CD4-positive, alpha-beta T cell treated with Interleukin-21 for 1 hour (primary cell): ENCODE measurements at places on chromosomes 7 and 10.

DNA sequence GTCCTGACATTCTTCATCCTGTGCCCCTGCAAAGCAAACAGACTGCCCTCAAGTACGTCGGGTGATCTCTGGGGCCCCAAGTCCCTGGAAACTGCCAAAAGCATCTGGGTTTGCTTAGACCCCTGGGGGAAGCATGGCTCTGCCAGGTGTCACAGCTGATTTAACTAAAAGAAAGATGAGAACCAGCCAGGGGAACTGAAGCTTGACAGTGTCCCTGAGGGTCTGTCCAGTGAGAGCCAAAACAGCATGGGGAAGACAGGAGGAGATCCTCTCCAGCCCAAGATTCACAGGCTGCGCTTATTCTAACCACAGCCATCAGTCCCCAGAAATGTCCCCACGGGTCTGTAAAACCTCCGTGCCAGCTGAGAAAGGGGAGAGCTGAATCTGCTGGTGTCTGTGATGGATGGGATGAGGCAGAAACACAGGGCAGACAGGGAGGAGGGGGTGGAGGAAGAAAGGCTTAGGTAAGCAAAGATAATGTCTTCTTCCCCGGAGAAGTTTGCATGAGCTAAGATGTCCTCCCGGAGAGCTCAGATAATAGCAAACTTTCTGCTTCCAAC is 21.3 kb downstream of the CCDC3 start:
- no peak for DNase-seq

GRCh38 chr10:133293810-133294119 is 14.9 kb downstream of the TUBGCP2 start:
- DNase-seq, result no peak

DNA sequence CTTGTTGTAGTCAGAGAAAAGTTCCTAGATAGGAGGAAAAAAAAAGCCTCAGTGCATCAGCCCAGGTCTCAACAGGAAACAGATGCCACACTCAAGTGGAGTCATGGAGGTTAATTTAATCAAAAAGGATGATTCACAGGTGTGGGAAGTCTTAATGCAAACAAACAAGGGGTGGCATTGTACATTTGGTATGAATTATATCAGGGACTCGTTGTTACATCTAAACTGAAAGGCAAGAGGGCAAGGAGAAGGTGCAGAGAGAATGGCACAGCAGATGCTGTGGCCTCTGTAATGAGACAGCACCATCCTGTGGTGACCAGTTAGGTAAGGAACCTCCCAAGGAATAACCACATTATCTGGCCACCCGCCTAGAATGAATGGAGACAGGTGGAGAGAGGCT is 133.7 kb downstream of the PTPRZ1 start:
- no peak for DNase-seq

DNA sequence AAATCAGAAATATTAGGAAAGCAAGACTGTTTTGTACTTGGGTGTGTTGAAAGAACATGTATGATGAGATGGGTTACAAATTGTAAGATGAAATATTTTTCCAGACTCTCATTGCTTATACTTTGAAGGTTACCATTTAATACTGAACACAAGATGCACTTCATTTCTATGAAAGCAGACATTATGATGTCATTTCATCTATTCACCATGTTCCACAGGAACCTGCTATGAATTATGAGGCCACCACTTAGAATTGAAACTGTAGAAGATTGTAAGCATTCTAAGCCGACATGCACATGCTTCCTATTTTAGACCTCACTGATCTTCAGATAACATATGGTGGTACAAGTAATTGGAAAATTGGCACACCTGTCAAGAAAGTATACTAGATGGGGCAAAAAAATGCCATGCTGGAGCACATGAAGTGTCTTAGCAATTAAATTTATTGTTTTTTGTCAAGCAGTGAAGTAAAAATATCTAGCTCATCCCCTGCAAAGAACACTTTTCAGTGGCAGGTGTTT is 195.0 kb downstream of the PHF14 start:
- DNase-seq, result no peak

DNA sequence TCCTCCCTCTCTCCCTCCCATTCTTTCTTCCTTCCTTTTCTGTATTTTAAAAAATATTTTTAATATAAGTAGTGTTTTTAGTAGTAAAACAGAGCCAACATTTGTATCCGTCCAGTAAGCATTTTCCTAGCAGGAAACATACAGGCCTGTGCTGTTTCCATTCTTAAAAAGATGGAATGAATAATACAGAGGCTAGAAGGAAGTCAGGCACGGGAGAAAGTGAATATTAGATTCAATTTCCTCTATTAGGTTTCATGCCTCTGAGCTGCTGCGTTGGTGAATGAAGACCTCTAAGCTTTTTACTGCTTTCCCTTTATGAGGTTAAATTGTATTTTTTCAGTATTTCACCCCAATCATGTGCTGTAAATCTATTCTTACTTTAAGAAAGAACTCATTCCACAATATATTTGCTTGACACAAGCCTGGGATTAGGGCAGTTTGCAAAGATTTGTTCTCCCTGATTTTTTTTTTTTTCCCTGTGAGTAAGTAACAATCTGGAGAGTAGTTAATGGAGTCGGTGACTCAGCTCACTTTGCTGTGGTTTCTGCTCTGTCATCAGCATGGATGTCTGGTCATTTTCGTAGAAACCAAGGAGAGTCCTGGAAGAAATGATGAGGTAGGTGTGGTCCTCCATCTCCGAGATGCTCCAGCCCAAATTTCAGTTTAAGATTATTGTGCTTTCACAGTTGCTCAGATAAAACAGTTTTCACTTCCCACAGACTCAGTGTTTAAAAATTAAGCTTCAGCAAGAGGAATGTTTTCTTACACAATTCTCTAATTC is 76.1 kb upstream of the PITRM1 start:
- DNase-seq, result no peak

- DNase-seq, result no peak
Observed at GRCh38 chr10:114327537-114328440, 76.5 kb downstream of the AFAP1L2 start.

DNA sequence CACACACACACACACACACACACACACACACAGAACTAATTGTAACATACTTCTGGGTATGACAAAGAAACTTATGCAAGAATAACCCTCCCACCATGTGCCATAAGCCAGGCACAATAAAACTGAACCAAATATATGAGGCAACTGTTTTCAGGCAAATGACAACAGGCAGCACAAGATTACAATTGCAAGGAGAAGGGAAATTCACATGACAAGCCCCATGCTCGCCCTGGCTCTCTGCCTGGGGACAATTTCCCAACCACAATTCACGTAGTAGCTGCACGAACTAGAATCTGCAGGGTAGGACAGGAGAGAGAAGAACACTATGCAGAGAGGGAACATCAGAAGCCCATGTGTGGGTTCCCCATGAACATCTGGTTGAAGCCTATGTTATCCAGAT is 143.3 kb downstream of the CALN1 start:
- no peak for DNase-seq

DNA sequence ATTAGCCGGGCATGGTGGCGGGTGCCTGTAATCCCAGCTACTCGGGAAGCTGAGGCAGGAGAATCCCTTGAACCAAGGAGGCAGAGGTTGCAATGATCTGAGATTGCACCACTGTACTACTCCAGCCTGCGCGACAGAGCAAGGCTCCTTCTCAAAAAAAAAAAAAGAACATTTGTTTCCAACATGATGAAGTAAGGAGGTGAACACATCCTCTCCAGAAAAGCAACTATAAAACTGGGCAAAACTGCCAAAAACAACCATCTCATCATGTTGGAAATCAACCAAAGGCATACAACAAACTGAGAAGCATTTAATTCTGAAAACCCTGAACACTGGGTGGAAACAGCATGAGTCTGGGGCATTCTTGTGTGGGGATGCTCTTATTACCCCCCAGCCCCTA is 14.3 kb downstream of the PRTFDC1 start:
- DNase-seq, result no peak

GRCh38 chr10:113230011-113230610 is 280.1 kb downstream of the TCF7L2 start:
- no peak for DNase-seq

GRCh38 chr7:90728568-90728967 is 132.4 kb downstream of the CDK14 start:
- DNase-seq, result no peak

DNA sequence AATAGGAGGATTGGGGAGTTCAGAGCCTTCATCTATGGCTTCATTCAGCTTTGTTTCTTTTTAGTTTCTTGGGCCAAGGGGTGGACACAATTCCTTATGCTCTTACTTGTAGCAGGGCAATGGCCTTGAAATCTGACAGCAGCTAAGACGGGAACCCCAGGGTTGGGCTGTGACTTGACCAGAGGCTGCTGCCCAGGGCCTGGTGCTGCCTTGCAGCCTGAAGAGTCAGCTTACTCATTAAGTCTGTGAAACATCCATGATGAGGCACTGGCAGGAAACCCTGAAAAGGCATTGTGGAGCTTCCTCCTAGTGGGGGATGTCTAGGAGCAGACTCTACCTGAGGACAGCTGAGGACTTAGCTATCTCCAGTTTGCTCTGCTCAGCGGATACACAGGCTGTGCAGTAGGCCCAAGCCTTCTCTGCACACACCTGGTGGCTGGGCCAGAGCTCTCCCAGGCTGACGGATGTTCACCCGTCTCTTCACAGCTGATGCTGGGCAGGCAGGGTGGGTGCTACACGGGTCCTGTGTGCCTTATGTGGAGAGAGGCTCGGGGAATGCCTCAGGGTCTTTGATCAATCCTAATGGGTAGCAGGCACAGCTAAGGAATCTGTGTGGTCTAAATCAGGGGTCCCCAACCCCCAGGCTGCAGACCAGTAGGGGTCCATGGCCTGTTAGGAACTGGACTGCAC is 17.8 kb downstream of the CXCL12 start:
- DNase-seq, result no peak

- DNase-seq, result peak; percentile 51
Observed at GRCh38 chr7:100166317-100166940, 2.0 kb downstream of the GAL3ST4 start.

- no peak for DNase-seq
Observed at GRCh38 chr10:35934642-35934995, 292.5 kb upstream of the FZD8 start.

DNA sequence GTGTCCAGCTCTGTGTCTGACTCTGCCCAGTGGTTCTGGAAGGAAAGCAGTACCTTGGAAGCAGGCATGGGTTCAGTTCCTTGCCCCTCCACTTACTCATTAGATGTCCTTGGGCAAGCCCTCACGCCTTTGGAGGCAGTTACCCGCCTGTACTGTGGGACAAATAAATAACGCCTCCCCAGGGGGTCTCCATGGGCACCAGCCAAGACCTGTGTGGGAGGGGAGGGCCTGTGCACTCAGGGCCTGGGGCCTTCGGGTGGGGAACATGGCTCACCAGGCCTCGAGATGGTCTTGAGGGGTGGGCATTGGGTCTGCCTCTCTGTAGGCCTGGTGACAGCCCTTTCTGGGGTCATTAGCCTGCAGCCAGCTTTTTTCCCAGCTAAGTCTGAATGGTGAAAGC is 142.0 kb downstream of the GRK5 start:
- no peak for DNase-seq

DNA sequence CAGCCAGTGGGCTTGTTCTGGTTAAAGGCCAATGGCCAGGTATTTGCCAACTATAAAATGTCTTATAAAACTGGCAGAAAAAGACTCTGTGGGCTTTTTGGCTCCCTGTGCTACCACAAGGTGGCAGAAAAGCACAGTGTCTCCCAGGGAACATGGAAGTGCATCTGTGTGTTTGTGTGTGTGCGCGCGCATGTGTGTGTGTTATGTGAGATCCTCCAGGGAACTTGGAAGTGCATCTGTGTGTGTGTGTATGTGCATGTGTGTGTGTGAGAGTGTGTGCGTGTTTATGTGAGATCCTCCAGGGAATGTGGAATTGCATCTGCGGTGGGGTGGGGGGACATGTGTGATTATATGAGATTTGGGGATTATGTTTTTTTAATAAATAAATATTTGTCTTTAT is 30.2 kb upstream of the ABI1 start:
- DNase-seq, result peak; percentile 41

DNA sequence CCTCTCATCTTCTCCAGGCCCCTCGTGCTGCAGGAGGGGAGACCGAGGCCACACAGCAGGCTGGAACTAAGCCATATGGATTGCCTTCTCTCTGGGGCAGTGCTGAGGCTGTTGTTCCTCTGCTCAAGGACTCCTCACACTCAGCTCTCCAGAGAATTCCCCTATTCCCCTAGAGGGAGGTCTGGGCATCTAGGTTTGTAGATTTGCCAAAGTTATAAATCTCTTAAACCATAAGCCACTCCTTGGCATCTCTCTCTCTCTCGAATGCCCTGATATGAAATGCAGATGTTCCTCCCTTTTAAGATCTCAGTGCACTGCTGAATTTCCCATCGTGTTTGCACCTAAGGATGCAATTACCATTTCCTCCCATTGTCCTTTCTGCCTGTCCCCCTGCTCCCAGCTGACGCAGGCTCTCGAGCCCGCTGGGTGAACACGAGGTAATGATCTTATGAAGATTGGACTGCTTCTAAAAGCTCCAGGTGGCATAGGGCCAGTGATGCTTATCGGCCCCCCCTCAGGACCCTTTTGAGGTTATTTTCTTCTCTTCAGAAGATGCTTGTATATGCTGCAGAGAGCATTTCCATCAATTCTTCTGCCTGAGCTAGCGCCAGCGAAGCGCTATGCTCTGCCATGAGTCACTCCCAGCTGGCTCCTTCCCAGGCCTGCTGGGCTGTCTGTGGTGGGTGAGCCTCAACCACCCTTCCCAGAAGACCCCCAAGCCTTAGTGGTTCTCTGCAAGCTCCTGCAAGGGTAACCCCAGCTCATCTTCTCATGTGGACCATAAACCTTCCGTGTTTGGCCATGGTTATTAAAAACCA is 41.6 kb upstream of the AQP1 start:
- no peak for DNase-seq

DNA sequence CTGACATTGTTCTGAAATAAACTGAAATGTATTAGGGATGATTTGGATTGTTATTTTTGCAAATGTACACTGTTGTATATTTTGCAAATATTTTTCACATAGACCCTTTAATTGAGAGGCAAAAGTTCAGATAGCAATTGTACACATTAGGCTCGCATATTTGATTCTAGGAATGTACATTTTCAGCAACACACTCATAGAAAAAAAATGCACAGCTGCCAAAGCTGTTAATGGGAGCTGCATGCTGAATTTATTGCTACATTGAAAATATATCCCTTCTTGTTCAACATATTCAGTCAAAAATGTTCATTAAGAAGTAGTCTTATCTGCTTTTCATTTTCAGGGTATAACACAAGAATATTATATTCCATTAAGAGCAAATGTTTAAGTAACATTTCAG is 512.9 kb downstream of the ATRNL1 start:
- no peak for DNase-seq

DNA sequence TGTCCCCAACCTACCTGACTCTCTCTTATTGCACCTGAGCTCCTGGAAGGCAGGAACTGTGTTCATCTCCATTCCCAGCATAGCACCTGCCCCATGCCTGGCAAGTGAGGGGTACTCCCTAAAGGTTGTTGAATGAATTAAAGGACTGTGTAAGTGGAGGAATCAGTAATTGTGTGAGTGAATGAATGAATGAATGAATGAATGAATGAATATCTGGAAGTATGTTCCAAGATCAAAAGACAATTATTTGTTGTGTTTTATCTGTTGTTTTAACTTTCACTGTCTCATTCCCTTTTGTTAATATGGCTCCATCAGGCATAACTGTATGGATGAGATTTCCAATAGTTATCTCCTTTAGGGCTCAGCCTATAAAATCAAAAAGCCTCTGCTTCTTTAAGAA is 4.0 kb downstream of the WIPF3 start:
- DNase-seq, result no peak
